Uterus (tissue), 4 donors: ENCODE measurements at places on chromosomes 7 and 10. TPM values are rescaled to one million over a fixed set of nuclear protein-coding genes. Genes with fewer than 3 reads are reported as not detected.

DNA sequence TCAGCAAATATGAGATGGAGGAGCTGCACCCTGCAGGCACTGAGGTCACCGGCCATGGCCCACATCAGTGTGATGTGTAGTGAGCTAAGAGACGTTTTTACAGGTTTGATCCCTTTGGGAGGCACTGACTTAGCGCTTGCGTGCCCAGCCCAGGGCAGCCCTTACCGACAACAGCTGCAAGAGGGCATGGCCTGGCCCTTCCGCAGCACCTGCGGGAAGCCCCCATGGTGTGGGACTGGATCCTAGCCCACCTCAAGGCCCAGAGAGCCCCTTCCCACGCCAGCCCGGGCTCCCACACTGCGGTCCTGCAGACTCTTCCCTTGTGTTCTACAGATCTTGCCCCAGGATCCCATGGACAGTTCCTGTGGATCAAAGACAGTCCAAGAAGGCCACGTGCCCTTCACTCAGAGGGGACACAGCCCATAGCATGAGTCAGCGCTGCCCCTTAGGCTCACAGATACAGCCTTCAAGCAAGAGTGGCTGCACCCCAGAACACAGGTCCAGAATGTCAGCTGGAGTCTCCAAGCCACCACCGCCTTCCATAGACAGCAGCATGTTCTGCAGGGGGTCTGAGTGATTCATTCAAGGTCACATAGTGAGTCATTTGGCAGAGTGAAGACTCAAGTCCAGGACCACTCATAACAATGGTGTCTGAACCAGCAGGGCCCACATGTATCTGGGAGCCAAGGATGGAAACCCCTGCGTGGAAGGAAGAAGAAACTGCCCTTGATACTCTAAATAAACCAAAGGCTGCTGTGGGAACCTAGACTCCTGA, 25.4 kb downstream of the TLL2 start:
- H3K4me1 ChIP-seq, result no peaks in the 10 kb centered on the region
- no peaks in the 10 kb centered on the region for H3K27me3 ChIP-seq
- no peak overlapping the region for H3K27ac ChIP-seq

- peak overlapping the region; percentile 95 for H3K27ac ChIP-seq
These were observed 11.9 kb downstream of the HNRNPF start for GRCh38 chr10:43396928-43397624.

GRCh38 chr7:75818472-75818871, 4.9 kb upstream of the CCL24 start:
- H3K27me3 ChIP-seq, result no peaks in the 10 kb centered on the region
- no peaks in the 10 kb centered on the region for H3K36me3 ChIP-seq
- no peaks in the 10 kb centered on the region for H3K4me1 ChIP-seq
- no peak overlapping the region for H3K27ac ChIP-seq
- no peak overlapping the region for H3K4me3 ChIP-seq
- DNase-seq, result no peak

GRCh38 chr10:75351637-75352036, 49.9 kb downstream of the ZNF503 start:
- no peaks in the 10 kb centered on the region for H3K27me3 ChIP-seq
- no peak for DNase-seq
- no peaks in the 10 kb centered on the region for H3K4me1 ChIP-seq
- no peak overlapping the region for H3K27ac ChIP-seq
- no peaks in the 10 kb centered on the region for H3K36me3 ChIP-seq

The FAM221A gene
- total RNA-seq, result 6.6 TPM

DNA sequence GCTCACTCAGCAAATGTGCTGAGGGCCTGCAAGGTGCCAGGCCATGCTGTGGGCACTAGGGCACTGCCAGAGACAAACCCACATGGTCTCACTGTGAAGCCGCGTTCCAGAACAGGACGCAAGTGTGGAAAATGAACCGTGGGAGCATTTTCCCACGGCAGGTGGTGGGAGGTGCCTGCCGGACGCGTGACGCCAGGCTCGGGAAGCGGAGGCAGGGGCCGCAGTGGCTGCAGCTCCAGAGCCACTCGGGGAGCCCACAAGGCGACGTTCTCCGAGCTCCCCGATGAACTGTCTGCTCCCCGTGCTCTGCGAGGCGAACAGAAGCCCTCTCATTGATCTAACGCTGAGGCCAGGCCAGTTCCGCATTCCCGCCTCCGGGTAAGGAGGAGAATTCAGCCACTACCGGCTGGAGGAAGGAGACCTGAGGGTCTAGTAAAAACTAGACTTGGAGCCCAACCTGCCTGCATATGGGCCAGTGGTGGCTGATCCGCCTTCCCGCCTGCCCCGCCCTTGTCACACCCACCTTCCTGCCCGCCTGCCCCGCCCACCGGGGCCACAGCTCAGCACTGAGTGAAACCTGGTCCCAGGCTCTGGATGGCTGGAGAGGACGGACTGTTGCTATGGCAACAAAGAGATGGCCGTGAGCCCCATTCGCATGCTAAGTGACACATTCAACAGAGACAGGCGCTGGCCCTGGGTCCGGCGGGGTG, 13.1 kb downstream of the ADGRA1 start:
- no peaks in the 10 kb centered on the region for H3K36me3 ChIP-seq
- no peak overlapping the region for H3K4me3 ChIP-seq
- DNase-seq, result no peak

DNA sequence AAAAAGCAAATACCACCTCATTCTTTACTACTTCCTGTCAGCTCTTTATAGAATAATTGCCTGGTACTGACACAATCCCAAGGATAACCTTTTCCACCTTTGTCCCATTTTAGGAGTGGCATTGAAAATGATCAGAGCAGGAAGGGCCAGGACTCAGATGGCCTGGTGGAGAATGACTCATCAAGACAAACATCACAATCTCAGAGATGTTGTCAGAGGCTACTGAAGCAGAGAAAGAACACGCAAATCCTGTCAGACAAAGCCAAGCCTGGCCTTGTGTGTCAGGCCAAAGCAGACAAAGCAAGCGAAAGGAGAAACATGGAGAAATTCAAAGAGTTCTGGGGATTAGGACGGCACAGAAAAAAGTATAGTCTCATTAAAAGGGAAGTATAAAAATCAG, 40.9 kb downstream of the NSUN6 start:
- H3K27me3 ChIP-seq, result no peaks in the 10 kb centered on the region
- DNase-seq, result no peak
- no peak overlapping the region for H3K4me3 ChIP-seq
- no peaks in the 10 kb centered on the region for H3K36me3 ChIP-seq
- H3K4me1 ChIP-seq, result no peaks in the 10 kb centered on the region

The SPDYE16 gene
- 3.6 TPM for total RNA-seq

DNA sequence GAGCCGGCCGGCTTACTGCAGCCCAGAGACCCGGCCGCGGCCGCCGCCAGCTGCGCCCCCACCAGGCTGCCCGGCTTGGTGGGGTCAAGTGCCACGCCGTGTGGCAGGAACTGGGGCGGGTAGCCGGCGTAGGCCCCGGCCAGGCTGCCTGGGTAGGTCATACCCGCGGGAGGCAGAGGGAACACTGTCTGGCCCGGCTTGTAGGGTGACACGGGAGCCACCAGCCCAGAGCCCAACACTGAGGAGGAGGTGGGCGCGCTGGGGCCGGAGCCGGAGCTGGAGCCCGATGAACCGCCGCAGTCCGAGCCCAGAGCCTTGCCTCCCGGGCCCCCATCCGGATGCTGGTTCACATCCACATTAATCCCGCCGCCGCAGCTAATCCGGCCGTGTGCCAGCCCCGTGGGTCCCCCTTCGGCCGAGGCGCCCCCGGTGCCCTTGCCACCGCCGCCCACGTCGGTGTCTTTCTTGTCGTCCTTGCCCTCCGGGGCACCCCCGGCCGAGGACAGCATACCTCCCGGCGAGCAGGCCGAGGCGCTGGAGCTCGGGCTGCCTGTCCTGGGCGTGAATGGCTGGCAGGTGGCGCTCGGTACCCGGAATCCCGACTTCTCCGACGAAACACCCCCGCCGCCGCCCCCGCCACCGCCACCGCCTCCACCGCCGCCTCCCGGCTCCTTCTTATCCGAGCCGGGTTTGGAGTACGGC, 2.0 kb downstream of the ZNF503 start:
- H3K4me3 ChIP-seq, result peak overlapping the region; percentile 81
- H3K27me3 ChIP-seq, result no peaks in the 10 kb centered on the region
- peak; percentile 88 for DNase-seq

- H3K36me3 ChIP-seq, result no peaks in the 10 kb centered on the region
- peaks cover 4% of the 10 kb centered on the region for H3K4me1 ChIP-seq
- DNase-seq, result no peak
- H3K4me3 ChIP-seq, result no peak overlapping the region
- H3K27ac ChIP-seq, result no peak overlapping the region
These were observed 3.5 kb downstream of the AIMP2 start for GRCh38 chr7:6012355-6013104.

GRCh38 chr7:6293202-6293601, 20.8 kb upstream of the CYTH3 start:
- no peak overlapping the region for H3K27ac ChIP-seq
- DNase-seq, result no peak
- H3K4me1 ChIP-seq, result no peaks in the 10 kb centered on the region
- no peaks in the 10 kb centered on the region for H3K27me3 ChIP-seq
- no peak overlapping the region for H3K4me3 ChIP-seq

The SLC29A4 gene
- 5.0 TPM for total RNA-seq

GRCh38 chr10:125164421-125164820, 4.1 kb upstream of the CTBP2 start:
- DNase-seq, result no peak
- no peaks in the 10 kb centered on the region for H3K4me1 ChIP-seq
- no peak overlapping the region for H3K27ac ChIP-seq
- H3K4me3 ChIP-seq, result no peak overlapping the region
- H3K27me3 ChIP-seq, result no peaks in the 10 kb centered on the region
- no peaks in the 10 kb centered on the region for H3K36me3 ChIP-seq

The CAMK2B gene
- total RNA-seq, result 0.40 TPM

DNA sequence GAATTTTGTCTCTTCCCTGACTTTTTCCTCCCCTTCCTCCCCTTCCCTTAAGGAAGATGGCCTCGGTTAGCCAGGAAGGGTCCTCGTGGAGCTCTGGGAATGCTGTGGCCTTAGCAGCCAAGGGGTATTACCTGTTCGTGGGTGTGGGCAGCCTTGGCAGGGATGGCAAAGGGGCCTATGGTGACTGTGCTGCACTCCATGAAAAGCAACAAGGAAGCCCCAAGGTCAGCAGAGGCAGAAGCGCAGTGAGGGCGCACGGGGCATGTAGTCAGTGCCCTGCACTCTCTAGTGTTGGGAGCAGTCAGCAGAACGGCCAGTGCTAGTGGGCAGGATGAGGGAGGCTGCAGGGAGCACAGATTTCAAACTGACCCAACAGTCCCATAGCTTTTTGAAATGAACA, 191.8 kb downstream of the ADARB2 start:
- H3K27me3 ChIP-seq, result no peaks in the 10 kb centered on the region
- no peaks in the 10 kb centered on the region for H3K4me1 ChIP-seq
- H3K36me3 ChIP-seq, result no peaks in the 10 kb centered on the region
- no peak overlapping the region for H3K27ac ChIP-seq
- DNase-seq, result no peak

DNA sequence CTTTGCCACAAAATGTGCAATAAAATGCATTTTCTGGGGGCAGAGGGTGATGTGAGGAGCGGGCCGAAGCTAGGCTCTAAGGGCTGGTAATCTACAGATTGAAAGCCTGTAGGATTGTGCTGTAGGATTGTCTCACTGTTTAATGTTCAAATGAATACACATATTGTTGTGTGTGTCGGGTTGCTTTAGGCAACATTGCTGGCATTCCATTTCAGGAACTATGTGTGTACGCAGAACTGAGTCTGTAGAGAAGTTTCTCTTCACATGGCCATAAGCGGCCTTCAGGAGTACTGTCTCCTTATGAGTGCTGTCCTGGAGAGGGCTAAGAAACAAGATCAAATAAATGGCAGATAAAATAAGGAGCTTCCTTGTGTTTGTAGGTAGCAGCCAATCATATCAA, 540.2 kb downstream of the GATA3 start:
- H3K36me3 ChIP-seq, result no peaks in the 10 kb centered on the region
- no peaks in the 10 kb centered on the region for H3K4me1 ChIP-seq
- DNase-seq, result no peak
- H3K27ac ChIP-seq, result no peak overlapping the region

The LANCL2 gene
- total RNA-seq, result 3.8 TPM

The ASB10 gene
- total RNA-seq, result not detected

The PNLIPRP1 gene
- not detected for total RNA-seq

GRCh38 chr7:135661311-135662122, 797 bp upstream of the STMP1 start:
- H3K36me3 ChIP-seq, result no peaks in the 10 kb centered on the region
- H3K4me1 ChIP-seq, result peaks cover 7% of the 10 kb centered on the region
- H3K27ac ChIP-seq, result peak overlapping the region; percentile 87
- no peak for DNase-seq

The COL1A2 gene
- 59.1 TPM for total RNA-seq

GRCh38 chr10:110456523-110457091, 41.1 kb upstream of the DUSP5 start:
- H3K27ac ChIP-seq, result no peak overlapping the region
- no peak for DNase-seq
- H3K36me3 ChIP-seq, result no peaks in the 10 kb centered on the region
- no peaks in the 10 kb centered on the region for H3K27me3 ChIP-seq
- no peaks in the 10 kb centered on the region for H3K4me1 ChIP-seq

The INSYN2A gene
- total RNA-seq, result not detected

DNA sequence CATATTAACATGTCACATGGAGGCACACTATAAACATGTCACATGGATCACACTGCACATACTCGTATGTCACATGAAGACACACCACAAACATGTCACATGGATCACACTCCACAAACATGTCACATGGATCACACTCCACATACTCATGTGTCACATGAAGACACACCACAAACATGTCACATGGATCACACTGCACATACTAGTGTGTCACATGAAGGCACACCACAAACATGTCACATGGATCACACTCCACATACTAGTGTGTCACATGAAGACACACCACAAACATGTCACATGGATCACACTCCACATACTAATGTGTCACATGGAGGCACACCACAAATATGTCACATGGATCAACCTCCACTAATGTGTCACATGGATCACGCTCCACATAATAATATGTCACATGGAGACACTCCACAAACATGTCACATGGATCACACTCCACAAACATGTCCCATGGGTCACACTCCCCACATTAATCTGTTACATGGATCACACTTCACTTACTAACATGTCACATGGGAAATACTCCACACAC, 195.6 kb upstream of the PFKP start:
- H3K4me1 ChIP-seq, result no peaks in the 10 kb centered on the region
- H3K36me3 ChIP-seq, result no peaks in the 10 kb centered on the region
- no peak overlapping the region for H3K4me3 ChIP-seq
- no peaks in the 10 kb centered on the region for H3K27me3 ChIP-seq
- DNase-seq, result no peak

- no peak for DNase-seq
- peaks cover 45% of the 10 kb centered on the region for H3K4me1 ChIP-seq
- no peaks in the 10 kb centered on the region for H3K27me3 ChIP-seq
- no peak overlapping the region for H3K4me3 ChIP-seq
These were observed 69.1 kb downstream of the ZMIZ1 start for GRCh38 chr10:79137826-79138225.

The CPA4 gene
- total RNA-seq, result 1.3 TPM

The FRMPD2 gene
- total RNA-seq, result 0.26 TPM

DNA sequence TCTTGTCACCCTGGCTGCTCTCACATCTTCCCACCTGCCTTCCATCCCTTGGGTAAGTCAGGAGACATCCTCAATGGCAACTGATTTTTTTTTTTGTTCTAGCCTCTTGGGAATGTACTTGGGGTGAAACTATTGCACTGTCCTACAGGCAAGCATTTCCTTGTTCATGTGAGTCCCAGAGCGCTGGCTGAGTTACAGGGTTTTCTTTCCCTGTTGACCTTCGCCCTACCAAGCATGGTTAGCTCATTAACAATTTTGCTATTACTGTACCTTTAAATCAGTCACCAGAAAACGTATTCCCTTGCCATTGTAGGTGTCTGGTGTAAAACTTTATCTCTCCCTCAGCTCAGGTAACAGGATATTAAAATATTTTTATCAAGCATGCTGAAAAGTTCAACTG, 98.9 kb downstream of the PRLHR start:
- H3K27ac ChIP-seq, result no peak overlapping the region
- no peak overlapping the region for H3K4me3 ChIP-seq
- H3K4me1 ChIP-seq, result no peaks in the 10 kb centered on the region
